ENCODE measurements at places on chromosomes 2 and 18. TPM values are rescaled to one million over a fixed set of nuclear protein-coding genes. Genes with fewer than 3 reads are reported as not detected.

The MDH1B gene
- total RNA-seq = 2.7 TPM

The AMMECR1L gene
- 19.2 TPM for total RNA-seq

The PAX3 gene
- not detected for total RNA-seq

The PJVK gene
- 5.8 TPM for total RNA-seq

The SP140 gene
- 2.7 TPM for total RNA-seq

The ZNF407 gene
- 27.2 TPM for total RNA-seq

The DNAH7 gene
- total RNA-seq = 5.5 TPM

The WDR43 gene
- total RNA-seq = 92.4 TPM

GRCh38 chr2:19367326-19367725 lies 8.9 kb upstream of the OSR1 start:
- no peak for DNase-seq

DNA sequence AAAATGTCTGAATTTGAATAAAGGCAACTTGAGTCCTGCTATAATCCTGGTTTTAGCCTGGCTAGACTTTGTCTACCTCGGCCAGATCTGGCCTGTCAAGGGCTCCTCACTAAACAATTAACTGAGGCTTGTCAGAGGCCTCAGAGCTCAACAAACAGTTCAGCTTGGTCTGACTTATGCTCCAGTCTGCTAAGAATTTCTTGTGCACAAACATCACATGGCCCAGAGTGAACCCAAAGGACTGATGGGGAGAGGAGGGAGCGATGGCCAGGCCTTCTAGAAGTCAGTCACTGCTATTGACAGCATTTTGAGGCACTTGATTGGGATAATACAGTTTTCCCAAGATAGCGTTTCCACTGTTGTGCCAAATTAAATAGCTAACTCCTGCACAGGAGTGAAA lies 555.1 kb upstream of the ID2 start:
- DNase-seq = no peak

DNA sequence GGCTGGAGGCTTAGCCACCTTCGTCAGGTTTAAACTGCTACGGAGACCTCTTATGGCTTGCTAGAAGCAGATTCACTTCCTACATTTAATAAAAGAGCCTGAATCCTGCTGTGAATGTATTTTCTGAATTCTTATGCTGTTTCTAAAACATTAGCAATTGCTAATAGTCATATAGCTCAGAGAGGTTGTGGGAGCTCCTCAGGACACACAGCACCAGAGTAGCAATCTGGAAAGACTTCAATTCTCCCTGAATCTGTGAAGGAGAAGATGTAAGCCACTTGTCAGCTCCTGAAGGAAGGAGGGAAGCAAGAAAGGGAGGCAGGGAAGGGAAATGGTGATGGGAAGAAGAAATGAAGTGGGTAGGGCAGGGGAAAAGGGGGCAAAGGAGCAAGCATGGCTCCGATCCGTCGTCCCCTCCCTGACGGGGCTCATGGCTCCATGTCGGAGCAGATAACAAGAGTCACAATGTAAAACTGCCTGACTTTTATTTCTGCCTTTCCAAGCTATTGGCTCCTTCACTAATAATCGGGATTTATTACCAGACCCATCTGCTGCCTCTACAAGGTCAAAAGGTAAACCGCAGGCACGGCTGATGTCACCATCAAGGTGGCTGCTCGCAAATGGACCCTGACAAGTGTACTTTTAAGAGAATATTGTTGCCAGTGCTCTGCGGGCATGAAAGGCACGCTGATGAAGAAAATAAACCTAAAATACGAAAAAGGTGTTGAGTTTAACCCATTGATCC lies 656.0 kb upstream of the SALL3 start:
- DNase-seq = no peak

DNA sequence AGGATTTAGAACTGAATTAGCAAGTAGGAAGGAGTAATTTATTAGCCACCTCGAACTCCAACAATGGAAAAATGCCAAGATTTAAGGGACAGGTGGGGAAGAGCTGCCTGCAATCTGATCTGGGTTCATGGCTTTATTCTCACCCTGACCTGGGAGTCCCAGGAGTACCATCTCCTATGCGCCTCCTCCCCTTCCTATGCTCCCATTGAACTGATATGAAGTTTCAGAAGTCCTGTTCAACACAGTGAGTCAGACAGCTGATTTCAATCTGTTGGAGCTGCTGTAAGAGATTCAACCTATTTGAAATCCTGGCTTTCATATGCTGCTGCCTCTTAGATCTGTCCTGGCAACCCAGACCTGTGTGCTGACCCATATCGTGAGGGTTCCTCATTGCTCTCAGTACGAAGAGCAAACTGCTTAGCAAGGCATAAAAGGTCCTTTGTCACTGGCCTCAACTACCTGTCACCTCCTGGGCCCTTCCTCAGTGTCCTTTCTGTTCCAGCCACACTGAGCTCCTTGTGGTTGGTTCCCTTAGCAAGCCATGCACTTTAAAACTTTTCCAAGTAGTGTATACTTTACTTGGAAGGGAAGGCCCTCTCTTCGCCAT lies 15.9 kb upstream of the CD28 start:
- no peak for DNase-seq

DNA sequence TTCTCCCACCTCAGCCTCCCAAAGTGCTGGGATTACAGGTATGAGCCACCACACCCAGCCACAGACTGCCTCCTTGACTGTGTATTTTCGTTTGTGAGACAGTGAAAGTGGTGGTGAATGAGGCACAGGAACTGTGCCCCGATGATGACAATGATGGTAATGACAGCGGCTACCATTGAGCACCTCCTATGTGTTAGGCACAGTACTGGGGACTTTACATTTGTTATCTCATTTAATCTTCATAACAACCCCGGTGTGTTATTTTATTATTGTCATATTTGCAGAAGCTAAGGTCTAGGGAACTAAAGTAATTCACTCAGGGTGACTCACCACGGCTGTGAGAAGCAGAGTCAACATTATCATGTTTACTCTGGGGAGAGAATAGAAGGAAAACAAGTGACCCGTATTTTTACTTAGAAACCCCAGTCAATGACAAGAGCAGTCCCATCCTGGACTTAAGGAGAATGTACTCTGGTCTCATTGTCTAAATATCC lies 77.6 kb upstream of the ALPP start:
- DNase-seq = no peak

DNA sequence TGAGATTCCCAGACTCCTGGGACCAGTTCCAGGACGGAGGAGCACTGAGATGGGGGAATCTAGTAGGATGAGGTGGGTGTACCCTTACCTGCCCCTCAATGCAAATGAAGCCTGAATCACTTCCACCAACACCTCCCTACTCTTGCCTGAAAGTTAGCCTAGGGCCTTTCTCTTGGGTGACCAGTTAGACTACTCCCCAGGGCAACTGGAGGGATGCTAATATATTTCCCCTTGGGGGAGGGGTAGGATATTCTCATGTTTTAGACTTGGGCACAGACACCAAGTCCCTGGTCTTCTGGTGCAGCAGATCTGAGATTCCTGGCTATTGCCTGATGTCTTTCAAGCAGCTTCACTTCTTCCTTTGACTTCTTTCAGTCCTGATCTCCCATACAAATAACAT lies 334.5 kb downstream of the ALK start:
- DNase-seq = no peak

DNA sequence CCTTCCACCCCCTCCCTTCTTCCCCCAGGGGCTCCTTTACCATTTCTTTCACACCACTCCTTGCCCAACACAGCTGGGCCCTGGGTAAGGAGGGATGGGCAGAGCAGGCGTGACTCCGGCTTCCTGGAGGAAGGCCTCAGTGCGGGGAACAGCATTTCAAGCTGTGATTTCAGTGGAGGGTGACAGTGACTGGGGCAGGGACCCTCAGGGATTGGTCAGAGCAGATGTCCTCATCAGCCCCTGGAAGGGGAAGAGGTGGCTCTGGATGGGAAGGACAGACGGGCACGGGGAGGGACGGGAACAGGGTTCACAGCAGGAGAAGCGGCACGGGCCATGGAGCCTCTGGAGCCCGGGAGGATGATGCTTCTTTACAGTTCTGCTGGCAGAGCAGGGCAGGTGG lies 130.8 kb upstream of the TWIST2 start:
- no peak for DNase-seq

DNA sequence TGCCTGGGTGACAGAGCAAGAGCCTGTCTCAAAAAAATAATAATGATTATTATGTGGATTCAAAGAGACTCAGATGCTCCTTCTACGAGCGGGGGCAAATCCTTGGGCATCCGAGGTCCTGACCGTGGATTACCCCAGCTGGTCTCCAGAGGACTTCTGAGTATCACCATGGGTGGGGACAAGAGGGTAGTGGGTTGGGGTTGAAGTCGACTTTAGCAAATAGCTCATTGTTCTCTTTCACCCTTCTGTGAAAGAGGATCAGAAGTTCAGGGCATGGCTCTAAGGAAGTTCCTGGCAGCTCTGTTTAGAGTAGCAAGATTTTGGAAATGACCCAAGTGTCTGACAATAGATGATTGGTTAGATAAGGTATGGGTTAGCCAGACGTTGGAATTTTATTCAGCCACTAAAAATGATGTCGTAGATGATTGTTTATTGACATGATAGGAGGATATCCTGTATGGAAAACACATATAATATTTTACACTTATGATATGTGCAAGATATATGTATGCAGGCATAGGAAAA lies 59.0 kb upstream of the SPRED2 start:
- DNase-seq = no peak

DNA sequence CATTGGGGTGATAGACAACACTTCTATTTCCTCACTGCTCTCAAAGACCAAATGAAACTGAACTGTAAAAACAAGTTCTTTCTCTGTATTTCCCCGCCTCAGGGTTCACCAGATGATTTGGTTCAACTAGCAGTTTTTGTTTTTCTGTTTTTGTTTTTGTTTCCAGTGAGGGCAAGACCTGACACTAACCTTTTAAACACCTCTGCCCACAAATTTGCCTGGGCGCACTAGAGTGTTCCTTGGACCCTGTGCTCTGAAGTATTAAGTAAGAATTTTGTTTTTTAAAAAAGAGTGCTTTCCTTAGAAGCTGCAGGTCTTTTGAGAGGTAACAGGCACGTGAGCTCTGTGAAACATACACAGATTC lies 92.9 kb downstream of the DYSF start:
- no peak for DNase-seq

Measured in ureter (tissue), 1 donor.